Stimulated activated CD8-positive, alpha-beta memory T cell treated with anti-CD3 and anti-CD28 coated beads, Interleukin-7, amount 100 ng/mL, for 1 hour (primary cell): ENCODE measurements at places on chromosomes 12 and 14.

- DNase-seq = no peak
These were observed 45.5 kb downstream of the NELL2 start for GRCh38 chr12:44830566-44831055.

DNA sequence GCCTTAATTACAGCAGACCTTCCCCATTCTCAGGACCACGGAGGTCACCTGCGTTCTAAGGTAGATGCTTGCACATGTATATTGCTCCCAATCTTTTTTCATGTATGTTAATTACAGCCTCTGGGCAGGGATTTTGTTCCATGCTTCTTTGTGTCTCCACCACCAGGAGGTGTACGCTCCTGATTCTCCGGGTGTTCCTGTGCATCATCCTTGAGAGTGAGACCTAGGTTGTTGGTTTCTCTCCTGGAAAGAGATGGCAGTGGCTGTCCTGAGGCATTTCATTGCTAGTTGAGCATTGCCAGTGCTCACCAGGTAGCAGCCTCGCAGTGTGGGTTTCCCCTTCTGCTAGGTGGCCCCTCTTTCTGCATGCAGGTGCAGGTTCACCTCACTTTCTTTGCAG, 52.8 kb downstream of the KCNK13 start:
- no peak for DNase-seq

DNA sequence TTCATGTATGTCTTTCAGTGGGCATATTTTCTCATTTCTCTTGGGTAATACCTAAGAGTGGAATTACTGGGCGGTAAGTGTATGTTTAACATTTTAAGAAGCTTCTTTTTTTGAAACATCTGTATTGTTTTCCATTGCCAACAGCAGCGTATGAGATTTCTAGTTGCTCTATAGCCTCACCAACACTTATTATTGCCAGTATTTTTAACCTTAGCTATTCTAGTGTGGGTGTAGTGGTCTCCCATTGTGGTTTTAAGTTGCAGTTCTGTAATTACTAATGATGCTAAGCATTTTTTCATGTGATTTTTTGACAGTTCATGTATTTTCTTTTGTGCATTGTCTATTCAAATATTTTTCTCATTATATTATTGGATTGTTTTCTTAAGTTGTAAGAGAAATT, 101.9 kb upstream of the EEA1 start:
- DNase-seq = no peak

GRCh38 chr12:128018067-128018466, 248.9 kb upstream of the TMEM132C start:
- DNase-seq = no peak
